Caki2 (cell line): ENCODE measurements at places on chromosomes 7 and 10. TPM values are rescaled to one million over a fixed set of nuclear protein-coding genes. Genes with fewer than 3 reads are reported as not detected.

DNA sequence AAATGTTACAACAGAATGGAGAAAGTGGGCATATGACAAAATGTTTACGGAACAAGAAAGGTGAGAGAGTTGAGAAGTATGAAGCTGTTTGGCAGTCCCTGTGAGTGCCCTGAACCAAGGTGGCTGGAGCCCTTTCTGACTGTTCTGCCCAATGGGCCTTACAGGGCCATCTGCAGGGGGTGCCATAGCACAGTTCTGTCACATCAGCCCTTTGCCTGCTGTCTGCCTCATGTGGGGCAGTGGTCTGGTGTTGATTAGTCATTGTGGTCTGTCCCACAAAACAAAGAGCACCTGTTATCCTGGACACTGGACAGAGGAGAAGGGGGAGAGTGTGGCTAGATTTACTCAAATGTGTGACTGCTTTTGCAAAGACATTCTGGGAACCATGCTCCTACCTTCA is 51.5 kb upstream of the OSBPL3 start:
- DNase-seq: no peak

DNA sequence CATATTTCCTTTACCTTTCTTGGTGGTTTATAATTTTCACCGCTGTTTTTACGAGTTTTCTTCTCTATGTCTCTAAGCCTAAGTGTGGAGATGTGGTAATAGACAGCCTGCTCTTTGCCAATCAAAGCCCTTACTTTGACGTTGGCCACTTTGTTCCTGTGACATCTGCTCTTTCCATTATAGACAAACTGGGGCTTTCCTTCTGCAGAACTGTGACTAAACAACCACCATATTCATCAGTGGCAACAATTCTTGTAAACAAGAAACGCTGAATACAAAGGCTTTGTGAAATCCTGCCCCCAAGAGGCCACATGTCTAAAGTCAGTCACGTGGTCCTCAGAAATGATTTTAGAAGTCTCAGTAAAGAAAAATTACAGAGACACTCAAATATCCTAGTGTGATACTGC is 59.6 kb upstream of the CAPZA2 start:
- DNase-seq: peak; percentile 77

CCDC126 gene
- total RNA-seq: 4.2 and 7.6 TPM in 2 replicates

SPDYE3 gene
- not detected in 2 replicates for total RNA-seq

MKI67 gene
- total RNA-seq: 8.8 and 10.5 TPM in 2 replicates

PCLO gene
- total RNA-seq: 0.88 and 2.0 TPM in 2 replicates

OIT3 gene
- not detected in 2 replicates for total RNA-seq
